ENCODE measurements at places on chromosomes 3 and 15. TPM values are rescaled to one million over a fixed set of nuclear protein-coding genes. Genes with fewer than 3 reads are reported as not detected.

The NUP210 gene
- 8.3 TPM for total RNA-seq

The SLC22A13 gene
- 0.77 TPM for total RNA-seq

The FEZF2 gene
- not detected for total RNA-seq

The MCTP2 gene
- 24.6 TPM for total RNA-seq

The ERICH6 gene
- not detected for total RNA-seq

The ALCAM gene
- 132 TPM for total RNA-seq

The CPNE4 gene
- total RNA-seq = 0.37 TPM

The RAB6B gene
- 9.1 TPM for total RNA-seq

The PLA2G4D gene
- 0.04 TPM for total RNA-seq
